CD4-positive, alpha-beta T cell treated with Interleukin-21 for 1 hour (primary cell): ENCODE measurements at places on chromosomes 2 and 18.

DNA sequence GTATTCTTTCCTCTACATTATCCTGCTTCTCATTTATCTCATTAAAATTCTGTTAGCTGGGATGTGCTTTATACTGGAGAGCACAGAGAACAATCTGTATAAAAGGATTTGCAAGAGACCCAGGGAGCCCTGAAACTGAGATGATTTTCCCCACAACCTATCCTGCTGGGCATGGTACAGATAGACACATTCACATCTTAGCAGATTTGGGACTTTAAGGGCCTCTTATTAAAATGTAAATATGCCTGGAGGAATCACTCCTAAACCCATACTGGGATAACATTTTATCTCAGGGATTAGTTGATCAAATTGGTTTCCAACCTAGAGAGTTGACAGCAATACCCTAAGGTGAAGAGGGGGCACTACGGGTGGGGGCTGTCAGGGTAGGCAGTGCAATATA lies 45.5 kb downstream of the AOX1 start:
- no peak for DNase-seq

DNA sequence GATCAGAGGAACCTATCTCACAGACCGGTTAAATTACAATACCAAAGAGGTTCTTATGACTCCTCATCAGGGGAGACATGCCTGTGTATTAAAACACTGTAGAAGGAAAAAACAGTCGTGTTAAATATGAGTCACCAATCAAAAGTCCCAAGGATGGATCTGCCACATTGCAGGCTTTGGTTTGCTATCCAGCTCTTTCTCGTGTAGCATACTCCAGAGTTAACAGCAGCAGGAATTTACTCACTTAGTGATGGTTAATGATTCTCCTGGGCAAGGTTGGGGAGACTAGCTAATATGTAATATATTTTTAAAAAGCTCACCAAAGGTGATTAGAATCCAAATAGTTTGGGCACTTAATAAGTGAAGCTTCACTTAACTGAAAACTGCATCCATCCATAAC lies 109.7 kb downstream of the MBD5 start:
- DNase-seq, result no peak

DNA sequence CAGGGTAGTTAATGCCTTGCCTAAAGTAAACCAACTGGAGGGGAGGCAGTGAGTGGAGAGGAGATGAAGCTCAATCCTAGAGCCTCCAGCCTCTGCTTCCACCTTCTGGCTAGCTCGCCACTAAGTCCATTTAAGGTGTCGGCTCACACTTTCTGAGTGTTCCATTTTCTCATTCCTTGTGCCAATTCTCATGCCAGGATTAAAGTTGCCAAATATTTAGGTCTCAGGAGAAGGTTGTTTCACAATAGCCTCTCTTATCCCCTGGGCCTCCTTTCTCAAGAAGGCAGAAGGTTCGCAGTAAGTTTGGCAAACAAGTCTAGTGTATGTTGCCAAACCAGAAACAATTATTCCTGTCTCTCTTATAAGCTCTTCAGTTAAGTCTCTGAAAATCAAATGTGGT lies 57.2 kb downstream of the TACR1 start:
- DNase-seq, result no peak

- no peak for DNase-seq
These were observed 6.0 kb downstream of the RSAD2 start for GRCh38 chr2:6883448-6884122.

GRCh38 chr18:38843291-38843690 lies 1277.7 kb upstream of the CELF4 start:
- DNase-seq, result no peak

DNA sequence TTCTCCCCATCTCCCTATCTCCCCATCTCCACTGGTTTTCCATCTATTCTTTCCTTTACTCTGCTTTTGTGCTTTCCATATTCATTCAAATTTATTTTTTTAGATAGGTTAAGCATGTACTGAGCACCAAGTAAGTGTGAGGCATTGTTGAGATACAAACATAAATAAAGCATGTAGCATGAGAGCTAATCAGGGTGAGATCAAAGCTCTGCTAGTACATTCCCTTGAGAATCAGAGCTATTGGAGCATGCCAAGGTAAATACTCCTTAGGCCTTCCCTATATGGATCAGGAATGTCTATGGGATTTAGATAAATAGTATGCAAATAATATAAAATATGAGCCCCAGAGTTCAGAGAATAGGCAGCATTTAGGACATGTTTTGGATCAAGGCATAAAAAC lies 25.3 kb downstream of the BABAM2 start:
- no peak for DNase-seq

DNA sequence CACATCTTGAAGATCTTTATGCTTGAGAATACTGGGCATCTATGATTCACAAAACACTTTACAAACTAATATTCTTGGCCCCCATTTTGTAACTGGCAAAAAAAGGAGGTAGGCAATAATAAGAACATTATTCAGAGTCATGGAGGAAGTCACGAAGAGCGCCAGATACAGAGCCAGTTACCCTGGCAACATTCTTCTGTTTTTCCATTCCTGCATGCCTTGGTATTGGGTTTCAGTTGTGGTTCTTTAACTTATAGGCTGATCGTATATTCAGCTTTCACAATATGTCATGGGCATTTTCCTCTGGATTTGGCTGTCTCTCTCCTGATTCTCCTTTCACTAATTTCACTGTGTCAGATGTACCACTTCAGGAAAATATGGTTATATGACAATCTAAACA lies 234.7 kb downstream of the HRH4 start:
- no peak for DNase-seq

- no peak for DNase-seq
These were observed 39.8 kb downstream of the EFEMP1 start for GRCh38 chr2:55883829-55884228.

- no peak for DNase-seq
These were observed 32.1 kb upstream of the COLEC12 start for GRCh38 chr18:532632-533031.

DNA sequence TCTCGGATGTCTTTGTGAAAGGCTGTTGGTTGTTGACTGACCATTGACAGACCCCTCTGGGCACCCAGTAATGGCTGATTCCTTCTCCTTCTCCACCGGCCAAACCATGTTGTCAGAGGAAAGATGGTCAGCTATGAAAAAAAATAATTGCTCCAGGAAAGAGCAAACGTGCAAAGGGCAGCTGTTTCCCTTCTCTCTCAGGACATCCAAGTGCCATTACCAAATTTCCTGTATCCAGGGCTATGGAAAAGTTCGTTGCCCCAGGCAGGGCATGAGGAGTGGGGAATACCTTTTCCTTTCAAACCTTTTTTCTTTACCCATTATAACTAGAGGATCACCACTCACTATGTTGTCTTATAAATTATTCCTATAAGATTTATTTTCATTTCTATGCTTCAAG lies 321.5 kb upstream of the HNRNPA3 start:
- no peak for DNase-seq

DNA sequence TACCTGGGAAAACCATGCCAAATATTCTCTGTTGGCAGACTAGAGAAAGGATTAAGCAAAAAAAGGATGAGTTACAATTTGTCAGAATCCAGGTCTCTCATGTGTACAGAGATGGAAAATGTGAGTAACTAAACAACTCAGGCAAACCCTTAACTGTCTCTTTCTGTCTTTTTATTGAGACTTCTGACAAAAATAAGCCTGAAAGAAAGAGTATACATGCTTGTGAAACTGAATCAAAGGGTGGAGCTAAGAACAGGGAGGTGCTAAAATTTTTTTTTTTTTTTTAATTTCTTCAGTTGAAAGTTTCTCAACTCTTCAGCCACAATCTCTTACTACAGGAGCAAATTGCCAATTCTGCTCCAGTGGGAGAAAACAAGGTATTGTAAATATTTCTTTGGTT lies at the start of gene SERPINB10:
Gene SERPINB10, plus strand, starts transcription at position 295 of the 400 bp plus-strand sequence. CDS start 7,553 bp downstream, outside the sequence.
- DNase-seq, result no peak

DNA sequence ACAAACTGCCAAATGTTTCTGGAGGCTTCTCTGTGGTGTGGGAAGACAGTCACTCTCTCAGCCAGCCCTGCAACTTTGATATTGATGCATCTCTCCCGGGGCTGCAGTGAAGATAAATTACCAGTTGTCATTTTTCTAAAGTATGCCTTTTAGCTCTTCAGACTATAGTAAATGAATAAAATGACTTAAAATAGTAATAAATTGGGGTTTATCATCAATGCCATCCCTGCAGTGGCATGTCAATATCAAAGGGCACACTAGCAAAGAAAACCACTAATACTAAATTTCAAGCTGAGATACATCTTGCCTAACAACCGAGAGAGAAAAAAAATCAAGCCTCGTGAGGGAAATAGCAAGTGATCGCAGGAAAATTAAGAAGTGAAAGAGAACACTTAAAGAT lies 749.5 kb upstream of the SLC39A10 start:
- no peak for DNase-seq

GRCh38 chr2:226860087-226860486 lies 24.2 kb downstream of the RHBDD1 start:
- DNase-seq, result no peak

- DNase-seq, result no peak
These were observed at the start of gene SYT4 for GRCh38 chr18:43277164-43277600. TSS of gene SYT4 (minus strand) at chr18:43277490. CDS start at chr18:43277281, 209 bp downstream.

- DNase-seq, result no peak
These were observed 18.8 kb downstream of the TGOLN2 start for GRCh38 chr2:85308896-85309555.

DNA sequence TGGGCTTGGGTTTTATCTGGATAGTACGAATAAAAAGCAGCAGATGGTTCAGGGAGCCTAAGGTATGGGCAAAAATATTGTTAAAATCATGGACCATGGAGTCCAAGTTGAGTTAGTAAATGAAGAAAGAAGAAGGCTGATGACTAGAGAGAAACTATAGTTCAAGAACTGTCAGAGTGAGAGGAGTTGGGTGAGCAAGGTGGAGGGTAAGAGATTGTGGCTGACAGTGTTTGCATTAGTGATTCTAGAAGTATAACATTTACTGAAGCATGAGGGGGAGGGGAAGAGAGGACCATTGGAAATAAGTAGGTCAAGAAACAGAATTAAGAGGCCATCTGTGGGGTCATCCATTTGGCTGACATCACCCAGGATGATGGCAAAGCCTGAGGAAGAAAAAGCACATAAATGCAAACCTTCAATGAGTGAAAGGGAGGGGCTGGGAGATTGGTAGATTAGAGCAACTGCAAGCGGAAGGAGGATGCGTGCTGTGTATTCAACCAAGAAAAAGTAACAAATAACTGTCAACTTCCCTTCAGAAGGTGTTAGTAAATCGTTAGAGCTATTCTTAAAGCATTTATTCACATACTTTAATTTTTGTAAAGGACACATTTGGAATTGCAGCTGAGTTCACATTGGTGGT lies 392.8 kb downstream of the TSN start:
- no peak for DNase-seq

GRCh38 chr2:169038338-169038757 lies 7.2 kb upstream of the ABCB11 start:
- no peak for DNase-seq

- no peak for DNase-seq
These were observed 193.2 kb upstream of the PXDN start for GRCh38 chr2:1937480-1937879.

- DNase-seq, result no peak
These were observed 194.9 kb downstream of the SS18 start for GRCh38 chr18:25895518-25895917.

- DNase-seq, result no peak
These were observed 32.8 kb upstream of the LDLRAD4 start for GRCh38 chr18:13185675-13186198.

- no peak for DNase-seq
These were observed 24.1 kb downstream of the IGFBP2 start for GRCh38 chr2:216657086-216657855.

DNA sequence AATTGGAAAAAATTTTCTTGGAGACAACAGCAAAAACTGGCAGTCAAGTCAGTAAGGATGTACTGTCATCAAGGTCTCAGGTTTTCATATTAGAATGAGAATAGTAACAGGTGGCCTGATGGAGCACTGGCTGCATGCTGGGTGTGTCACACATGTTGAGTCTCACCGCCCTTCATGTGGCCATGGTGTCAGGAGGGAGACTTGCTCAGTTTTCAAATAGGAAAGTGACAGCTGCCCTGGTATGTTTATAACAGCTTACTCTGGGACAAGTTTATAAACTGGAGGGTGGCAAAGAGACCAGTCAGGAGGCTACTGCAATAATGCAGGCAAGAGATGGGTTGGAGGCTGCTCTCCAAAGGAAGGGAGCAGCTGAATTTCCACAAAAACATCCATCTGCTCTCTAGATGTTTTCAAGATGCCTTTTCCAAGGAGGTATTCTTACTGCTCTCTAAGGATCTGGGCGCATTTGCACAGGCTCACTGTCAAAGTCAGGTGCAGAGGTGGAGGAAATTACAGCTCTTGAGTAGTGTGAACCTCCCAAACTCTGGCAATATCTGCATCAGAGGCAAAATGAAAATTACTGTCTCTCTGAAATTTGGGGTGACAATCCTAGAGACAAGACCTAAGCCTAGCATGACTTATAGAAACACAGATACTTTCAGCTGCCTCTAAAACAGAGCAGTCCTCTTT lies 321.9 kb upstream of the RAB12 start:
- DNase-seq, result no peak
